MM.1S (cell line): ENCODE measurements at places on chromosomes 3 and 15.

DNA sequence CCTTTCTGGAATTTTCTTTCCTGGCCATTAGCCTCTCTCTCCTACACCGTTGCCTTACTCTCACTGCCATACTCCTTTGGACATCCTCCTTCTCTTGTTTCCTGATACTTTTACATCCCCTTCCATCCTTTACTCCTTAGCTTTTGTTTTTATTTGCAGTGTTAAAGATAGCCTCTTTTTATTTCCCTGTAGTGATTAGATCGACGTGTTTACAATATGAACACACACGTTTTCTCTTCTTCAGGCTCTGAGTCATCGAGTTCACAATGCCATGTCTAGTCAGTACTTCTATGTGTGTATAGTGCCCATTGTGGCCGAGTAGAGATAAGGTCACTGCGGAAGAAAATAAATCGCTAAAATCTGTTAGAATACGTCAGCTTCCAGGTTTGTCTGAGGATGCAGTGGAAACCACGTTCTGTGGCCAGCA lies 208.5 kb downstream of the LPP start:
- no peak overlapping the region for H3K4me3 ChIP-seq
- DNase-seq = no peak

GRCh38 chr15:88401251-88401995 lies 65.8 kb downstream of the MRPL46 start:
- no peak for DNase-seq
- H3K27ac ChIP-seq = no peak overlapping the region
- peaks cover 14% of the 10 kb centered on the region for H3K4me1 ChIP-seq
- H3K4me3 ChIP-seq = no peak overlapping the region

- H3K27ac ChIP-seq = no peak overlapping the region
- no peak overlapping the region for H3K4me3 ChIP-seq
- no peak for DNase-seq
- no peaks in the 10 kb centered on the region for H3K36me3 ChIP-seq
Observed at GRCh38 chr3:117114517-117115265, 405.1 kb downstream of the TUSC7 start.

DNA sequence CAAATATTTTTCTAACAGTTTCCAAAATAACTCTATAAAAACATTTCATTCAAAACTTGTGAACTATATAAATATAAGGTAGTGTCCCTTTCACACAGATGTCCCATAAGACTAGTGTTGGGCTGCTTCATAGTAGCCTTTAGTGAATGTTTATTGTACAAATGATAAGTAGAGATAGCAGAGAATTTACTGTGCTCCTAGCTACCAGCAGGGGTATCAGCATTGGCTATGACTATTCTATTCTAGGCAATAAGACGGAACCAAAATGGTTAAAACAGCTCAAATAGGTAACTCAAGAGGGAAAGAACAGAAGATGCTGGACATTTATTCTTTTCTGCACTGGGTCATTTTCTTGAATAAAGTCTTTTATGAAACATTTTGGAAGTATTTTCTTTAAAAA lies 22.6 kb downstream of the SERPINI2 start:
- no peaks in the 10 kb centered on the region for H3K27me3 ChIP-seq
- no peak overlapping the region for H3K4me3 ChIP-seq
- H3K36me3 ChIP-seq = no peaks in the 10 kb centered on the region

DNA sequence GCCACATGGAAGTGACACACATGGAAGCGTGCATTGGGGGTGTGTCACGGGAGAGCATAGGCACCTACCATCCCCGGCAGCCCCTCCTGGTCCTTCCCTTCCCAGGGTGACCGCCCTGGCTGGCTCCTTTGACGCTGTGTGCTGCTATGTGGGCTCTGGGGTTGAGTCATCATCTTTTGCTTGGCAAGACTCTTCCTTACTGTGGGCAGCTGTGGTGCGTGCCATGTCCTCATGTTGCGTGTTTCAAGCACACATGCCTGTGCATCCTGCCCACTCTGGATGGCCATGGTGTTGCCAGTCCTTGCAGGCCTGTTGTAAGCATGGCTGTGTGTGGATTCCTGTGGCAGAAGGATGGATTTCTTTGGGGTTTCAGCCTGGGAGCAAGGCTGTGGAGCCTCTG lies 14.0 kb downstream of the PLXNA1 start:
- H3K4me1 ChIP-seq = no peaks in the 10 kb centered on the region
- no peak overlapping the region for H3K27ac ChIP-seq
- no peaks in the 10 kb centered on the region for H3K36me3 ChIP-seq
- H3K4me3 ChIP-seq = no peak overlapping the region
- no peak for DNase-seq

DNA sequence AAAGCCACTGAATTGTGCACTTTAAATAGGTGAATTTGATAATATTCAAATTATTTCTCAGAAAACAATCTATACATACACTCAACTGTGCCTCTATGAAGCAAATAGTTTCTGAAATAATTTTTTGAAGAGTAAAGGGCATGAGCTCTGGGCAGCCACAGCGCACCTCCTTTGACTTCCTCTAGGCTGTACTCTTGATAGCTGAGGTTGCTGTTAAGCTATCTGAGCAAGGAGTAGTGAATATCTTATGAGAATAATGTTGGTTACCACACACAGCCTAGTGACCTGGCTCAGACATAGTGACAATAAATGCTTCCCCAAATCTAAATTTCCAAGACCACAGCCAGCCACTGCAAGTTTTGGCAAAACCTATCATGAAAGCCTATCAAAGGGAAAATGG lies 11.6 kb upstream of the SEC61A1 start:
- H3K4me3 ChIP-seq = no peak overlapping the region
- no peaks in the 10 kb centered on the region for H3K27me3 ChIP-seq
- no peaks in the 10 kb centered on the region for H3K36me3 ChIP-seq
- H3K4me1 ChIP-seq = no peaks in the 10 kb centered on the region
- H3K27ac ChIP-seq = no peak overlapping the region

DNA sequence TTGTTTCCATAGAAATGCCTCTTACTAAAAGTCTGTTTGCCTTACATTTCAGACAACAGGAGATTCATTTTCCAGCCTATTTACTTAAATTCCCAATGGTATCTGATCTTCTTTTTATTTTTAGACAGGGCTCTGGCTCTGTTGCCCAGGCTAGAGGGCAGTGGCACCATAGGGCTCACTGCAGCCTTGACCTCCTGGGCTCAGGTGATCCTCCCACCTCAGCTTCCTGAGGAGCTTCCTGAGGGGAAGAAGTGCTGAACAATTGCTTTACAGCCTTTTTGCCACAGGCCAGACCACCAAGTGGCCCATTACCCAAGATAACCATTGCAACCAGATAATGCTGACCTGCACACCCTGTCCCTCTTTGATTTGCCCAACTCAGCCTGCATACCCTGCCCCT lies 126.3 kb downstream of the PLCH1 start:
- no peaks in the 10 kb centered on the region for H3K36me3 ChIP-seq
- no peak overlapping the region for H3K4me3 ChIP-seq
- no peaks in the 10 kb centered on the region for H3K4me1 ChIP-seq
- DNase-seq = no peak
- no peaks in the 10 kb centered on the region for H3K27me3 ChIP-seq

DNA sequence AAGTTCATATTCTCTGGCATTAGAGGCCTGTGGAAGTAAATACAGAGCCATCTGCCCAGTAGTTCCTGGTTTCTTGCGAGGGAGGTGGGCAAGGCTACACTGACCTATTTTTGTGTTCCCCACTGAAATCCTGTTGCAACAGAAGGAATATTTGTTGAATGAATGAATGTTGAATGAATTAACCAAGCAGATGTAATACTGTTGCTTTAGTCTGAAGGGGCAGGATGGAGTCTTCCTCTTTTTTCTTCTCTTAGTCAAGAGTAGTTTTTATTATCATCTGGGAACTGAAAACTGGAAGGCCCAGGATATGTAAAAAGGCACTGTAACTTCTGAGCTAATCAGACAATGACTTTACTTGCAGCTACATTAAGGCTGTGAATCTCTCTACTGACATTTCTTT lies 17.1 kb downstream of the BLOC1S6 start:
- H3K36me3 ChIP-seq = no peaks in the 10 kb centered on the region
- H3K4me3 ChIP-seq = no peak overlapping the region
- H3K27ac ChIP-seq = no peak overlapping the region
- H3K4me1 ChIP-seq = 0 out of 2 replicates have a peak, but pooled peaks cover 5% of the 10 kb centered on the region
- DNase-seq = no peak
- H3K27me3 ChIP-seq = no peaks in the 10 kb centered on the region

DNA sequence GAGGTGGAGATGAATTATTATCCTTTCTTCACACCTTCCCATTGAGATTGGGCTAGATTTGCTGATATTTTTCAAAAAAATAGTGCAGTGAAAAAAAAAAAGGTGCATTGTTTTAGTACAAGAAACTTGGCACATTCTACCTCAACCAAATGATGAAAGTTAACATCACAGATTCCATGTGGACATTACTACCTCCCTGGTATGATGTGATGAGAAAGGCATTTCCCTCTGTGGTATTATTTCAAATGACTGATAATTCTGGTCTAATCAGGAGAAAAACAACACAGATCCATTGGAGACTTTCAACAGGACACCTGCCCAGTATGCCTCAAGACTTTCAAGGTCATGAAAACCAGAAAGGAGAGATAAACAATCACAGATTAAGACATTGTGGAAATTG lies 313.4 kb downstream of the BCHE start:
- H3K36me3 ChIP-seq = no peaks in the 10 kb centered on the region
- DNase-seq = no peak
- peaks cover 36% of the 10 kb centered on the region for H3K4me1 ChIP-seq
- no peak overlapping the region for H3K27ac ChIP-seq
- no peaks in the 10 kb centered on the region for H3K27me3 ChIP-seq

DNA sequence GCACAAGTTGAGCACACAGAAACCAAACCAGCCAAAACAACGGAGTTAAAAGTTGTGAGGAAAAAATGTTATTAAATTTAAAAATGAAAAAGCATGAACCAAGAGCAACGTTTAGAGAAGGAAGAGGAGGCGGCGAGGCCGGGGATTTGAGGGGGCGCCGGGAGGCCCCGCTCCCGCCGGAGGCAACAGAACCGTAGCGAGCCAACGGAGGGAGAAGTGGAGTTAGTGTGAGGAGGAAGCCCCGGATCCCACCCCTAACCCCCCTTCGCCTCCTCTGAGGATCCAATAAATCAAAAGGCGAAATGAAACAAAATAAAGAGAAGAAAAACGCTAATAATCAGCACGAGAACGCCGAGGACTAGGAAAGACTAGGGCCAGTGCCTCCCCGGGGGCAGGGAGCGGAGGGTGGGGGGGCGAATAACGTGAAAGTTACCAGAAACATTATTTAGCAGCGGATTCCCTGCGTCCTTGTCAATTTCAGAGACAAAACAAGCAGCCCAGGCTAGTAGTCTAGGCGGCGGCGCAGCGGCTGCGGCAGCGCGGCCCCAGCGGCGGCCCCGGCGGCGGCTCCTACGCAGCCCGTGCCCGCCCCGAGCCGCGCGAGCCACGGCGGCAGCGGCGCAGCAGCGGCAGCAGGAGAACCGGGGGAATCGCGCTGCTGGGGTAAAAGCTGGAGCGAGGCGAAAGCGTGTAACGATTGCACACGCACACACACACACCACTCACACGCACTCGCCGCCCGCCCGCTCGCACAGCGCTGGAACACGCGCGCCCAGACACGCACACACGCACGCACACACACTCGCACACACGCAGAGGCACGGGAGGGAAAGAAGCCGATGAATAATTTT lies 1.7 kb downstream of the MEIS2 start:
- peak overlapping the region; percentile 65 for H3K4me3 ChIP-seq
- H3K27me3 ChIP-seq = no peaks in the 10 kb centered on the region

DNA sequence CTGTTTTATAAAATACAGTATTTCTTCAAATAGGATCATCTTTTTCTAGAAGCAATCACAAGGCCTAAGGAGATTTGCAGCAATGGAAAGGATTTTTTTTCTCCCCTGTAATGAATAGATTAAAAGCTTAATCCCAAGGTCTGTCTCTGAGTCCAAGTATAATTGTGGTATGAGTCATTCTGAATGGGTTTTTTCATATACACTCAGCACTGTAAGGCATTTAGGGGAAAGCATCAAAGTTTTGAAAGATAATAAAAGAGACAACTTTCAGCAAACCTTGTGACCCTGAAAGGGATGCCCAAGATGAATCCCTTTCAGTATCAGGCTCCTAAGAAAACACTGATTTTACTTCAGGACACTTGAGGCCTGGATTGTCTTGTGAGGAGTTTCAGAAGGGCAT lies 23.3 kb upstream of the LARS2 start:
- DNase-seq = no peak
- no peak overlapping the region for H3K27ac ChIP-seq
- no peaks in the 10 kb centered on the region for H3K27me3 ChIP-seq
- H3K4me3 ChIP-seq = no peak overlapping the region

DNA sequence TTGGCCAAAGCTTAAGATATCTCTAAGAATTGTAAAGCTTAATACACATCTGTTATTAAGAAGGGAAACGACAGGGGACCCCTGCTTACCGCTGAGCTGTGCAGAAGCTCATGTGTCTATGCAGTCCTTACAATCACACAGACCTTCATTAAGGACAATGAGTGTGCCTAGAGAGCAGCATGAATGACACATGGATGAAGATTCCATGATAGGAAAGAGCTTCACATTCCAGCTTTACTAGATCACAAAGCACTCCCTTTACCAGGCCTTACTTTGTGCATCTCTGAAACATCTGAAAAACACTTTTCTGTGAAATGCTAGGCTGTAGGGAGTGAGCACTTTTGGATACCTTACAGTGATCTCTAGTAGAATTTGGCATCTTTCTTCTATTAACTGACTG lies 32.0 kb downstream of the RNF168 start:
- no peaks in the 10 kb centered on the region for H3K4me1 ChIP-seq
- H3K4me3 ChIP-seq = no peak overlapping the region
- DNase-seq = no peak
- peaks cover 13% of the 10 kb centered on the region; the same call in 1 of the 2 replicates for H3K36me3 ChIP-seq
- H3K27ac ChIP-seq = no peak overlapping the region
- no peaks in the 10 kb centered on the region for H3K27me3 ChIP-seq

DNA sequence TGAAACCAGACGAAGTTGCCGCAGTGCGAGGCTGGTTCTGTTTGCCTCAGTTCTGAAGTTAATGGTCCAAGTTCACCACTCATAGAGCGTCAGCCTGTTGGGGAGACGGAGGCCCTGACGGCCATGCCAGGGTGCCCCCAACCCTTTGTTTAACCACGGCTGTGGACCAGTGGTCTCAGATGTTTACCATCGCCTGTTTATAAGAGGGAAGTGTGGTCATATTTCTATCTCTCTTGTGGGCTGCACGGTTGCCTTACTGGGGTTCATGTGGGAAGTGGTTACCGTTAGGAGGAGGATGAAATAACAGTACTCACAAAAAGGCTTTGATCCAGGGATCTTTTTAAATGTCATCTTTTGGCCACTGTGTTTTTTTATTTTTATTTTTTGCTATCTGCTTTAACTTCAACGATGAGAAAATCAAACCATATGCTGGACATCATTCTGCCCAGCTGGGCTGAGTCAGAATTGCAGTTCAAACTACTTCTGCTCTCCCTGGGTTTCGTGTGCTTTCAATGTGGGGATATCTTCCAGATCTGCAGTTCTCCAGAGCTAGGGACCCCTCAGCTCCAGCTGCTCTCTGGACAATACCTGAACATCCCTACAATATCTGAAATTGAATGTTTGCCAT lies 17.8 kb downstream of the SMAD3 start:
- H3K4me1 ChIP-seq = peaks cover 84% of the 10 kb centered on the region
- H3K27me3 ChIP-seq = no peaks in the 10 kb centered on the region
- no peak overlapping the region for H3K27ac ChIP-seq
- DNase-seq = no peak
